D721Med (cell line): ENCODE measurements at places on chromosomes 16 and 17.

GRCh38 chr17:77356109-77356689, 215.4 kb downstream of the SEC14L1 start:
- DNase-seq = no peak

- no peak for DNase-seq
Measured at GRCh38 chr17:37519251-37519985, 29.7 kb downstream of the DUSP14 start.

GRCh38 chr17:41013606-41014005, 4.7 kb upstream of the KRTAP3-1 start:
- no peak for DNase-seq

DNA sequence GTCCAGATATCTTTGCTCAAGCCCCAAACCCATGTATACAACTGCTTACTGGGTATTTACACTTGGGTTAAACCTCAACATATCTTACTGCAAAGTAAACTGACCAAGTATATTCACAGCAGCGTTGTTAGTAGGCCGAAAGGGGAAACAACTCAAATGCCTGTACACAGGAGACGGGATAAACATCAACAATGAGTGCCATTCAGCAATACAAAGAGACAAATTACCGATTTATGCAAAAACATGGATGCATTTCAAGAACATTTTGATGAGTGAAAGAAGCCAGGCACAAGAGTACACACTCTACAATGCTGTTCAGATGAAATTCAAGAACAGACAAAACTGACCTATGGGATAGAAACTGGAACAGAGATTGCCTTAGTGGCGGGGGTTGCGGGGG, 136.3 kb upstream of the CACNG3 start:
- DNase-seq = no peak

DNA sequence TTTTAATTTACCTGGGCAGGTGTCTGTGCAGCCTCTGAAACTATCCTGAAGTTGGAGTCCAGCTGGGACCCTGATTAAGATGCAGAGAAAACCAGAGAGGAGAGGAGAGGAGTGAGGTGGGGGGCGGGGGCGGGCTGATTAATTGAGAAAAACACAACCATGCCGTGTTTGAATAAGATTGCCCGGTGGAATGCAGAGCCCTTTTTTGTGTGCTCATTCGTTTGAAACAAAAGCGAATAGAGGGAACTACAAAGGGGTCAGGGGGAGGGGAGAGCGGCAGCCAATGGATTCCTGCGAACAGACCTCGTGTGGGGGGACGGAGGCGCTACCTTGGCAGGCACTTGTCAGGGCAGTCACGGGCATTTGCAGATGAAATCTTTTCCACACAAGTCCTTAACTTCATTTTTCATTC, 355.8 kb downstream of the SOX9 start:
- no peak for DNase-seq

GRCh38 chr17:46122486-46122871, 70.8 kb downstream of the KANSL1 start:
- DNase-seq = no peak
